ENCODE measurements at places on chromosomes 16 and 17. TPM values are rescaled to one million over a fixed set of nuclear protein-coding genes. Genes with fewer than 3 reads are reported as not detected.
A peak's percentile ranks its signal among the peaks of the same experiment; 100 is the strongest.

GRCh38 chr16:79092846-79093245 is 507.7 kb downstream of the MAF start:
- DNase-seq: no peak

DNA sequence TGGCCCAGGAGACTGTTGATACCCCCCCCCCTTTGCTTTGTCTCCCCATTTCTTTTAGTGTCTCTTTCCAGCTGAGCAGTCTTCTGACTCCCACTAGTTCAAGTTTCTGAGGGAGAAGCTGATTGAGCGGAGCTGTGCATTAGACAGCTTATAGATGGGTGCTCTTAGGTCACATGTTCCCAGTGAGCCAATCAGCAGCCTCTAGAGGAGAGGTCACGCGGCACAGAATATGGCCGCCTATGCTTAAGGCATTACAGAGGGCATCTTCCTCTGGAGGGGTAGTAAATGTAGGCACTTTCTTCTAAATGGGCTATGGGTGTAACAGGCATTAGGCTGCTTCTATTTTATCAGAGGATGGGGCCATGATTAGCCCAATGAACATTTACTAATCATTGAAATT is 131.6 kb downstream of the CDH13 start:
- DNase-seq: no peak

GRCh38 chr16:1081734-1082265 is 9.3 kb downstream of the SSTR5 start:
- no peak for DNase-seq

DNA sequence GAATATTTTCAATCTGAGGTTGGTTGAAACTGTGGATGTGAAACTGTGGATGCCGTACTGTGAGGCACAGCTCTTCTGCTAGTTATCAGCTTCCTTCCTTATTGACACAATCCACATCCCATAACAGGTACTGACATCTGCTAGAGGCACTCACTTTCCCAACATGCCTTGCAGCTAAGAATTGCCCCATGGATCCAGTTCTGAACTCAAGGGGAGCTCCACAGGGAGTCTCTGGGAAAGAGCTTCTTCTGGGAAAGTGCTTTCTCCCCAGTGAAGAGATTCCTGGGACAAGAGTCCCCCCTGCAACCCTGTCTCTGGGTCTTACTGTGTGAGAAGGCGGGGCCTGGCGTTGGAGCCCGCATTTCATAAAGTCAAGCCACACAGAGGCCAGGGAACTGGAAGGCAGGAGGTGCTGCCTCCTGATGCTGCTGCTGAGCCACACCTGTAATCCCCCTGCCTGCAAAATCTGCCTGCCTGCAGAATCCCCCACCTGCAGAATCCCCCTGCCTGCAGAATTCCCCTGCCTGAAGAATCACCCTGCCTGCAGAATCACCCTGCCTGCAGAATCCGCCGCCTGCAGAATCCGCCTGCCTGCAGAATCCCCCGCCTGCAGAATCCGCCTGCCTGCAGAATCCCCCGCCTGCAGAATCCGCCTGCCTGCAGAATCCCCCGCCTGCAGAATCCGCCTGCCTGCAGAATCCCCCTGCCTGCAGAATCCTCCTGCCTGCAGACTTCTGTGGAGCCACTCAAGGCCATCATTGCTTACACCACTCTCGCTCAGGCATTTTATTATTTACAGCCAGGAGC is 305.4 kb downstream of the FOXL1 start:
- no peak for DNase-seq

- peak; percentile 84 for DNase-seq
Measured at GRCh38 chr16:21167360-21167759, 8.9 kb downstream of the LDAF1 start.

GRCh38 chr16:29674188-29674587 is 4.8 kb upstream of the QPRT start:
- no peak for DNase-seq

- no peak for DNase-seq
Measured at GRCh38 chr17:41535764-41536481, 7.8 kb upstream of the KRT19 start.

- no peak for DNase-seq
Measured at GRCh38 chr17:67139784-67140665, 95.7 kb downstream of the CACNG1 start.

DNA sequence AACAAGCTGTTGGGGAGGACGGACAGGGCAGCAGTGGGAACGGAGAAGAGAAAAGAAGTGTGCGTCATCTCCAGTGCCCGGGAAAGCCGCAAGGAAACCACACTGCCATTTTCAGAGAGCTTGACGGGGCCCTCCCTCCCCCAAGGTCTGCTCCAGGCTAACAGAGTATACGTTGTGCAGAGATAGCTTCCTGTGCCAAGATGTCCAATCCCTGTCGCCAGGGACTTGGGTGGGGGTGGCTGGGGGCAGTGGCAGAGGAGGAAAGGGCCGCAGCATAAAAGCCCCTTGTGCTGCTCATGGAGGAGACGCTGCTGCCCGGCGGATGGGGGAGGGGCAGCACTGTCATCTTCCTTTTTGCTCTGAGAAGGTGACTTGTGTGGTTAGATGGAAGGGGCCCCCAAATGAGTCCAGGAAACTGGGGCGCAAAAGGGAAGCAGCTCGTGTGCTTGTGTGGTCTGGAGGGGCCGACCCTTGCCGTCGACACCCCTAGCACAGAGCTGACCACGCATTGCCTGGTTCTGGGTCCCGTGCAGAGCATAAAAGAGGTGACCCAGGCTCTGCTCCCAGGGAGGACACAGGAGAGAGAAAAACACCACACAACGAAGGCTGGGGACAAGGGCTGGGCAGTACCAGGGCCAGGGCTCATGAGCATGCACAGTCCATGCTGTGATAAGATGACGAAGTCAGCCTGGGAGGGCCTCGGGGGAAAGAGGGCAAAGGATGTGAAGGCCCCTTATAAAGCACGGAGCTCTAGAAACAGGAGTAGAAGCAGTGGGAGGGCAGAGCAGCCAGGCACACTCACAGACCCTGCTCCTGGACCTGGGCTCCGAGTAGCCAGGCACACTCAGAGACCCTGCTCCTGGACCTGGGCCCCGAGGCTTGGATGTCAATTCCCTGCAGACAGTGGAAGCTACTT is 372.7 kb downstream of the SLC39A11 start:
- DNase-seq: peak; percentile 68

- no peak for DNase-seq
Measured at GRCh38 chr17:48570325-48571023, 7.7 kb downstream of the HOXB4 start.

DNA sequence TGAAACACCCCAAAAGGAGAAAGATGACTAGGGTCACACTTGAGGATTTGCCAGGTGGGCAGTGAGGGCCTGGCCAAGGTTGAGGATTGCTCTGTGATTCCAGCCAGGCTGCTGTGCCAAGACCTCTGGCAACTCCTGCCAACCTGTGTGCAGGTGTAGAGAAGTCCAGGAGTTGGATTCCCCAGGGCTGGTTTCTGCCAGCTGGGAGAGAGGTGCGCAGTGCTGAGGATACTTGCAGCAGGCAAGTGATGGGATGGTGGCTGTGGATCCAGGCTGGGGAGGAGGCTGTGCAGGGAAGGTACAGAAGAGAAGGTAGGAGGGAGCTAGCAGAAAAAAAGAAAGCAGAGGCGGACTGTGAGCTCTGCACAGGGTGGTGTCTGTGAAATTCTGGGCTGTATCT is 6.6 kb downstream of the RIPOR1 start:
- DNase-seq: no peak

- no peak for DNase-seq
Measured at GRCh38 chr17:2188971-2189630, 114.5 kb downstream of the SMG6 start.

DNA sequence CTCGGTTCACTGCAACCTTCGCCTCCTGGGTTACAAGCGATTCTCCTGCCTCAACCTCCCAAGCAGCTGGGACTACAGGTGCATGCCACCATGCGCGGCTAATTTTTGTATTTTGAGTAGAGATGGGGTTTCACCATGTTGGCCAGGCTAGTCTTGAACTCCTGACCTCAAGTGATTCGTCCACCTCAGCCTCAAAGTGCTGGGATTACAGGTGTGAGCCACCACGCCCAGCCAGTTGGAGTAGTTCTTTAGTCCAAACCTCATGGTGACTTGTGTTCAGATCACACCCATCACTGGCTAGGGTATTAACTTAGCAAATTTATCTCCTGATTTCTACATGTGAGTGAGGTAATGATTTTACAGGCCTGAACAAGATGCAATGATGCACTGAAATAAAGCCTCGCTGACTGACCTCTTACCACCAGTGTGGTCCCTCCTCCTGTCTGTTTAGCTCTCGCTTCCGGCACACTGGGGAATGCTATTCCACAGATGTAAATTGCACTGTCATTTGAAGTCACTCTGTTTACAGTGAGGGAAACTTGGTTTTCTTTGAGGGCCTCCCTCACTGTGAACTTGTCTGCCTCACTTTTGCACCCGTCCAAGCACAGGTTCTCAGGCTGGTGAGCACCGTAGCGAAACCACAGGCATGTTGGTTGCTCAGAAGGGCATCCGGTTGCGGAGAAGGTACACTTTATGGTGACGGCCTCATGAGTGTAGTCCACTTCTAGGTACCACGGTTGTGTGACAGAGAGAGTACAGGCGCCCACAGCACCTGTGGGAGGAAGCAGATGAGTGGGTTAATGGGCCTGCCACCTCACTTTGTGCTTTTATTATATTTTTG is 5.5 kb downstream of the IGSF6 start:
- DNase-seq: peak; percentile 15

GRCh38 chr17:34269969-34270368 is at the start of gene CCL7:
Gene CCL7 (plus strand): TSS chr17:34270221. CDS start chr17:34270291, 70 bp downstream.
- DNase-seq: no peak

DNA sequence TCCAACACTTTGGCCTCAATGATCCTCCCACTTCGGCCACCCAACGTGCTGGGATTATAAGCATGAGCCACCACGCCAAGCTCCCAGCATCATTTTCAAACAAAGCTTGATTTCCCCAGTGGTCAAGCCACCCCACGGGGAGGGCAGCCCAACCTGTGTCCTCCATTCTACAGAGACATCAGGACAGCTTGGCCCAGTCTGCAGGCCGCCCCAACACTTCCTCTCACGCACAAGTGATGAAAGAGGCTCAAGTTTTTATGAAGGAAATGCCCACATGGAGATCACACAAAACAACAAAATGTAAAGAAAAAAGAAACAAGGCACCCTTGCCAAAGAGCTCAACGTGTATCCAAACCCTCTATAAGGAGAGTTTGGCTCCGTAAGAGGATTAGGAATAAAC is 112.4 kb downstream of the XYLT1 start:
- no peak for DNase-seq

- no peak for DNase-seq
Measured at GRCh38 chr17:57979076-57979475, 9.0 kb downstream of the VEZF1 start.

DNA sequence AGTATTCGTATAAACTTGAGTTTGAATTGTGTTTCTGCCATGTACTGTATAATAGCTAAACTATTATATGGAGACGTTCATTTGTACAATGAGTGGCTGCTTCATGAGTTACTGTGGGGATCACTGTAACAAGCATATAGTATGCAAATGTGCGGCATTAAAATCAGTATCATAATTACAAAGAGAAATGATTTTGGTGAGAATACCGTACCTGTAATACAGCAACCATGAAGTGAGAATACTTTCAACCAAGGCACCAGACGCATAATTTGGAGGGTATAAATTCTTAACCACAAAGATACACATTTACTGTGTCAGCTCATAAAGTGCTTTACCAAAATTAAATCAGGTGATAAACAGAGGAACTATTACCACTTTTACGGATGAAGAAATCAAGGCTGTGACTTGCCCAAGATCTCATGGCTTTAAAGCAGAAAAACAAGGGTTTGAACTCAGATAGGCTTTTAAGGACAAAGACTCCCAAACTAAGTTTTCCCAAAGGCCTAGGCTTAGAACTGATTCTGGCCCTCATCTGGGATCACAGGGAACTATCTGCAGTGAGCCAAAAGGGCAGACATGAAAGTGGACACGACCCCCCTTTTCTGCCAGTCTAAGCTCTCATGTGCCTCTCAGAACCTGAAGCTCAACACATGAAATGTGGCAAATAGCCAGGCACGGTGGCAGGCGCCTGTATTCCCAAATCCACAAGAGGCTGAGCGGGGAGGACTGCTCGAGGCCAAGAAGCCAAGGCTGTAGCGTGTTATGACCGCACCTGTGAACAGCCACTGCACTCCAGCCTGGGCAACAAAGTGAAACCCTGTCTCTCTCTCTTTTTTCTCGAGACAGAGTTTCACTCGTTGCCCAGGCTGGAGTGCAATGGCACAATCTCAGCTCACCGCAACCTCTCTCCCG is 6.4 kb downstream of the RPS15A start:
- DNase-seq: no peak

DNA sequence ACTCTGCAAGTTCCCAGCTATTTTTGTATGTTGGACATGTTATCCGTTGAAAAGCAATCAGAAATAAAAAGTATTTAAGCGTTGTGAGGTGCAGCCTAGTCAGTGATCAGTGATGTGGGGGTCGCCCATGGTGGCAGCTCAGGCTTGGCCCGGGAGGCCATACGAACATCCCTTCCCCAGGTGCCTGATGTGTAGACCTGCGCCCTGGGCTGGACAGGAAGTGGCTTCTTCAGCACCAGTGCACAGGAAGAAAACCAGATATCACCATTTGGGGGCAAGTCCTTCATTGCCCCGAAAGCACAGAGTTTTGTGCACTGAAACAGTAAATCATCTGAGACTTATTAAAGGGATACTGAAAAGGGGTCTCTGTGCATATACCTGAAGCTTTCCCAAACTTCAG is 98.9 kb downstream of the SOCS1 start:
- DNase-seq: no peak

GRCh38 chr16:30010844-30011713 is at the start of gene DOC2A:
Gene DOC2A (minus strand): TSS chr16:30011027. CDS start chr16:30010222, 805 bp downstream.
- DNase-seq: no peak

GRCh38 chr17:61179380-61179806 is 220.2 kb upstream of the TBX2 start:
- no peak for DNase-seq

GRCh38 chr17:17155568-17155967 is 50.6 kb downstream of the PLD6 start:
- DNase-seq: no peak

Gene TMC7
- 0.22 TPM for total RNA-seq

Gene ZNF385C
- not detected for total RNA-seq

Gene OR2C1
- not detected for total RNA-seq

Gene ARHGDIG
- total RNA-seq: not detected

Gene HS3ST3A1
- 12.9 TPM for total RNA-seq

Gene ITGAX
- total RNA-seq: 0.09 TPM

Gene TPSD1
- not detected for total RNA-seq

Gene CCL14
- not detected for total RNA-seq

Gene SLC2A4
- 0.32 TPM for total RNA-seq

Gene CHRNE
- total RNA-seq: not detected

Gene PRSS36
- 0.38 TPM for total RNA-seq

Gene TBC1D3I
- not detected for total RNA-seq

Gene OMG
- total RNA-seq: not detected

Gene MYL4
- total RNA-seq: 2.2 TPM

Gene TNS4
- total RNA-seq: not detected
